Dermis blood vessel endothelial cell (primary cell): ENCODE measurements at places on chromosomes 6 and 20.

GRCh38 chr6:45591306-45591705 lies 213.6 kb upstream of the SUPT3H start:
- DNase-seq = no peak

- no peak for DNase-seq
Measured at GRCh38 chr6:142356201-142356883, 54.5 kb downstream of the ADGRG6 start.

- DNase-seq = peak; percentile 97
Measured at GRCh38 chr6:31664790-31665500, at the start of gene GPANK1. TSS of gene GPANK1 (minus strand) at chr6:31664997. CDS start at chr6:31664478, 519 bp downstream.

GRCh38 chr6:17103715-17104114 lies 1.9 kb downstream of the STMND1 start:
- peak; percentile 4 for DNase-seq

DNA sequence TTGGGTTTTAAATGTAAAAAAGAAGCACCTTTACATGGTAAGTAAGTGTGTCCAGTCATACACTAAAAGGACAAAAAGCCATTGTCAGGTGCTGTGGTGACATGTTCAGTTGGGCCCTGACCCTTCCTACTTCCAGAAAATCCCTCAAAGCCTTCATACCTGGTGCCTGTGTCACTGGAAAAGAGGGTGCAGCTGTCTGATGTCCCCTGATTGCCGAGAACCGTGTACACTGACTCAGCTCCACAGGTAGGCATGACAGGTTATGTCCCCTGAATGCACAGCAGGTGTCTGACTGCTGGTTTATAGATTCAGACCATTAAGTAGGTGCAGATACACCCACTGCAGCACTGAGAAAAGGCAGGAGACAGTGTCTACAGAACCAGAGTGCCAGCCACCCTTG lies 99.1 kb downstream of the FOXC1 start:
- no peak for DNase-seq

- no peak for DNase-seq
Measured at GRCh38 chr6:167512696-167513375, 187.9 kb downstream of the TTLL2 start.

- DNase-seq = no peak
Measured at GRCh38 chr6:168130697-168131371, 51.8 kb upstream of the FRMD1 start.

DNA sequence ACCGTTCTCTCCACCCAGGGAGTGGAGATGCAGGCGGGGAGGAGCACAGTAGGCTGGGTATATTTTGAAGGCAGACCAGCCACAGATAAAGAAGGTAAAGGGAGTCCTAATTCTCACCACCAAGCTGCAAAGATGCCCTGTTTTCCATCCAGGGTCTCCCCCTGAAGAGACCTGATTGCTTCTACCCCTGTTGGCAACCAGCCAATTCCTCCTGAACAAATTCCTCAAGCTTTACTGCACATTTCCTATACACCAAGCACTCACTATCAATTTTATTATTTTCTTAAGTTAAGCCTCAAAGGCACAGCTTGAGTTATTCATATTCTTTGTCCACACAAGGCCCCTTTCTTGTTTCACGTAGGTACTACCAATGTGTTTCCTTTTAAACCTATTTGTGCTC lies 214.4 kb downstream of the EYA2 start:
- DNase-seq = no peak

DNA sequence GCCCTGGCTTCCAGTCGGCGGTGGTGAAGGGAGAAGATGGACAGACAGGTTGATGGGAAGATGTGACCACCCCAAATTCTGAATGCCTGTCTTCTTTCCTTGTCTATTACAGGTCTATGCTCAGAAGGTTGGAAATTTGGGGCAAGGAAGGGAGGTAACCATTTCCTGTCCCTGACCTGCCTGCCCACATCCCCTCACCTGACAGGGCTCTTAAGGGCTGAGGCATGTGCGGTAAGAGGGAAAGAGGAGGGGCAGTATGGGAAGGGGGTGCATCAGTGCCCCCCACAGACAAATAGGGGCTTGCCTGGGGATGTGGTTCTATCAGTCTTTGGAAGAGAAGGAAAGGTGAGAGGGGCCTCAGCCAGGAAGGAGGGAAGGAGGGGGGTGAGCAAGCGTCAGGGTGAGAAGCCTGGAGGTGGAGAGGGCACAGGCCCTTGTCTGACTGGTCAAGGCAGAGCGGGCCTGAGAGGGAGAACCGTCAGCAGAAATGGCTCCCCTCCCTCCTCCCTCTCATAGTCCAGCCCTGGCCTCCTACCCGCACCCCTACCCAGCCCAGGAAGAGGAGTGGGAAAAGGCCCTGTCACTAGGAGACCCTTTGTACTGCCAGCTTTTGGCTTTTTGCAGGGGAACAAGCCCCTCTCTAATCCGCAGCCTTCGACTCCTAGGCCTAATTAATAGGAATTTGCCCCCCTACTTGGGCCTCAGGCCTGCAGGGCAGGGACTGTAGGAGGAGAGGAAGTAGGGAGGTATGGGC lies 104.4 kb upstream of the FOXP4 start:
- no peak for DNase-seq

GRCh38 chr6:11214084-11214833 lies 18.2 kb downstream of the NEDD9 start:
- DNase-seq = peak; percentile 38

GRCh38 chr20:17905544-17905943 lies 63.0 kb downstream of the SNX5 start:
- no peak for DNase-seq

- no peak for DNase-seq
Measured at GRCh38 chr6:30158475-30159040, 2.5 kb downstream of the TRIM10 start.

- no peak for DNase-seq
Measured at GRCh38 chr6:161761966-161762365, 488.1 kb upstream of the AGPAT4 start.

- no peak for DNase-seq
Measured at GRCh38 chr6:71080826-71081225, 124.0 kb upstream of the B3GAT2 start.

GRCh38 chr6:89111933-89112332 lies 5.9 kb downstream of the SRSF12 start:
- DNase-seq = no peak

DNA sequence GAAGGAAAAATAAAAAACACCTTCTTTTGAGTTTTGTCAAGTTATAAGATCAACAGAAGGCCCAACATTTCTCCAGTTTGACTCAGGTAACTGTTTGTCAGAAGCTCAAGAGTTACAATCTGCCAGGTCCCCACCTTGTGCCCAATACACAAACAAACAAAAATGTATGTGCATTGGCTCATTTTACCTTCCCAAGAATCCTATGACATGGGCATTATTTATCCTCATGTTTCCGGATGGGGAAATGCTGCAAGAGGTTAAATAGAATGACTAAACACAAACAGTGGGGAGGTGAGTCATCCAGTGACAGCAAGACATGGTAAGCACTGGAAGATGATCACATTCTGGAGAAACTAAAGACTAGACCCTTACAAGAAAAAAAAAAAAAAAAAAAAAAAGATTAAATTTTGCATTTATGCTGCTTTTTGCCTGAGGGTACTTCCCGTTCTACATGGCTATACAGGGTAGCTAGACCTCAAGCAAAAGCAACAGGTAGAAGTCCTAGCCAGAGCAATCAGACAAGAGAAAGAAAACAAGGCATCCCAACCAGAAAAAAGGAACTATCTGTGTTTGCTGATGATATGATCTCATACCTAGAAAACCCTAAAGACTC lies 23.6 kb upstream of the ANKRD60 start:
- peak; percentile 88 for DNase-seq

GRCh38 chr6:132481189-132481588 lies 31.7 kb downstream of the STX7 start:
- no peak for DNase-seq

DNA sequence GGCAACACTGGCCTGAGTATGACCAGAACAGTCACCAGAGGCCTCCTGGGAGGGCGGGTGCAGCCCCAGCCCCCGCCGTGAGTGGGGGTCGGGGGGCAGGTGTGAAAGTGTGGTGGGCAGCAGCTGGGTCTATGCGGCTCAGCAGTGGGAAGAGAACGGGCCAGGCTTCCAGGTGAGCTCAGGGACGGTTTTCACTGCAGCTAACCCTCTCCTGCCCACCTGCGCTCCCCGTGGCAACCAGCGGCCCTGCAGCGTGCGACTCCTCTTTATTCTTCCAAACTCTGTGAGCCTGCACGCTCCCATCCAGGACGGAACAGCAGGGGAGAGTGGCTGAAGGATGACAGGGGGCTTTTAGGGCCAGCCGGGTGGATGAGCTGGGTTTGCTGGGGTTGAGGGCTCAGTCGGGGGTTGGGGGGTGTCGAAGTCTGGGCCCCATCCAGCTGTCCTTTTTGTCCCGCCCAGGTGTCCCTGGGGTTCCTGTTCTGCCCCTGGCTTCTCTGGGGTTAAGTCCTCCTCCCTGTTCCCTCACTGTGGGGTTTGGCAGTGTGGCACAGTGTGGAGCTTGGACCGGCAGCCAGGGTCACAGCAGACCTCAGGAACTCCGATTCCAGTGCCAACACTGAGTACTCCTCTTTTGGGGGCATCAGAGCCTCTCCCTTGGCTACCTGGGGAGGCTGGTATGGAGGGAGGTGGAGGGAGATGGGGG lies 859 bp upstream of the BIRC7 start:
- peak; percentile 27 for DNase-seq

DNA sequence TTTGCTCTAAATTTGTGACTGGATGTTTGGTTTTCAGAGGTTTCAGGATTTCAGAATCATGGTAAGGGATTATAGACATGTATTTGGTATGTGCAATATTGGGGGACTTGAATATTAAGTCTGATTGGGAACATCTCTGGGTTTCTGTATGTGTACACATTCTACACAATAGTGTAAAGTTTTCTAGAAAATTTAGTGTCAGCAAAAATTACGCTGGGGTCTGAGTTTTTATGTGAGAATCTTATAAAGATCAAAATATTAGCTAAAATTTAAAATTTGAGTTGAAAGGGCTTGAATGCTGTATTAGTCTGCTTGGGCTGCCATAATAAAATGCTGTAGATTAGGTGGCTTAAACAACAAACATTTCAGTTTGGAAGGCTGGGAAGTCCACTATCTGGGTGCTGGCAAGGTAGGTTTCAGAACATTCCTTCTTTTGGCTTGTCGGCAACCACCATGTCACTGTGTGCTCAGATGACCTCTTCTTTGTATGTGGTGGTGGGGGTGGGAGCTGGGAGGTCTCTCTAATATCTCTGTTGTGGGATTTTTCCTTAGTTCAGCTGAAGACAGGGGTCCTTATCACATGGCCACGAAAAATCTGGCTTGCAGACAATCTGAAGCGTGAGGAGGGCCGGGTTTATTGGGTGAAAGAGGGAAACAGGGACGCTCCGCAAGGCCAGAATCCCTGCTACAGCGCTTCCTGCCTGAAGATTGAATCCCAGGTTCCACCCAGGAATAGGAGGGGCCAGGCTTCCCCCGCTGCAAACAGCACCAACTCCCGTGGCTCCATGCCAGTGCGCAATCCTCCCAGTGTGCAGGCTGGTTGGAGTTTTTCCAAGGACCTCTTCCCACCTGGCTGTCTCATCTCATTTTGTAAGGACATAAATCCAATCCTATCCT lies 299.7 kb downstream of the PLCB1 start:
- peak; percentile 27 for DNase-seq

GRCh38 chr6:52603000-52603795 lies 26.3 kb upstream of the TRAM2 start:
- peak; percentile 75 for DNase-seq

GRCh38 chr6:127792616-127793015 lies 108.2 kb downstream of the THEMIS start:
- DNase-seq = no peak

DNA sequence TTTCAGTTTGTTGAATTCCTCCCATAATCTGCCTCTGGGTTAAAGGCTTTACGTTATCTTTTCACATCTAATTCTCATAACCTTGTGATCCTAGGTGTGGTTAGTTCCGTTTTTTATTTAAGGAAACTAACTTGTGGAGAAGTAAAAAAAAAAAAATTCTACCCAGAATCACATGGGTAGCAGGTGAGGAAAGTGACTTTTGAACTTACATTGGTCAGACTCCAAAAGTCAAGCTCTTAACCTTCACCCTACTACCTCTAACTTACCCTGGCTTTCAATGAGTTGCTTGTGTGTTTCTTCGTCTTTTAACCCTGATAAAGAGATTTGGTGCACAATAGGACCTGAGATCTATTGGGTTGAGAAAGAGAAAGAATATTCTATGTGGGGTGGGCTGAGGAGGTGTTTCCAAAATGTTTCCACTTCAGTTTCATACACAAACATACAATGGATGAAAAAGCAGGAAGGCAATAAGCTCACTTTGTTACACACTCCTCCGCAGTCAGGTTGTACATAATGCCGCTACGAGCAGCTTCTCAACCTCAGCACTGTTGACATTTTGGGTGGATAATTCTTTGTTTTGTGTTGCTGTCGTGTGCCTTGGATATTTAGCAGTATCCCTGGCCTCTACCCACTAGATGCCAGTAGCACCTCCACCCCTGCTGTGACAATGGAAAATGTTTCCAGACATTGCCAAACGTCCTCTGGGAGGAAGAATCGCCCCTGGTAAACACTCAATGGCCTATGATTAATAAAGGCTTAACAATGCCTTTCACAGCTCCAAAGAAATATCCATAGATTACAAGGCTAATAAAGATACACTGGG lies 193.0 kb upstream of the ZNF217 start:
- peak; percentile 70 for DNase-seq

DNA sequence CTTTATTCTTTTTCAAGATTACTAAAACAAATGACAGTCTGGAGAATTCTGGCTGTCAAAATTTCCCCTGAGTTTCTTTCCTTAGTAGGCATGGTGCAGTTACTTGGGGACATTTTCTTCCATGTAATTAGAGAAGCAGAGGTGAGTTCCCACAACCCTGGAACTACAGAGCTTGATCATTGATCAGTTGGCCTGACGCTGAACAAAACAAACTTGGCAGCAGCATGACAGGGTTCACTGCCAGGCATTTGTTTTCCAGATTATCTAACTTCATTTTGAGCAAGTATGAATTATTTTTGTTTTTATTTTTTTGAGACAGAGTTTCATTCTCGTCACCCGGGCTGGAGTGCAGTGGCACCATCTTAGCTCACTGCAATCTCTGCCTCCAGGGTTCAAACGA lies 22.6 kb downstream of the IYD start:
- no peak for DNase-seq

GRCh38 chr6:77650098-77650663 lies 2.7 kb upstream of the MEI4 start:
- DNase-seq = peak; percentile 55

- no peak for DNase-seq
Measured at GRCh38 chr20:50041246-50041873, 58.6 kb downstream of the SNAI1 start.

DNA sequence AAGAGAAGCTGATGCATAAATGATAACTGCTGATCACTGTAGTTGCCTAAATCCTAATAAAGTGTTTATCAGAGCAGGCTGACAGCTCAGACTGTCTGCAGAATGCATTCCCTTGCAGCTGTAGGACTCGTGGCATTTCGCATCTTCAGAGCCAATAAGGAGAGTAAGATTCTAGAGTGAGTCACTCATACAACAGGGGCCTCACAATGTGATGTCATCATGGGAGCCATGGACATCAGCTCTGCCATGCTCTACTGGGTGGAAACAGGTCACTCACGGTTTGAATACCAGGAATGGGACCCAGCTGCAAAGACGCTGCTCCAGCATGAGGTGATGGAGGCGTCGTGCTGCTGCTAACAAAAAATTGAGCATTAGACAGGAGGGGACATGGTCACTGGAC lies 7.4 kb downstream of the FAM209B start:
- DNase-seq = no peak
